Fibroblast of skin of back (primary cell): ENCODE measurements at places on chromosomes 7 and 10.

DNA sequence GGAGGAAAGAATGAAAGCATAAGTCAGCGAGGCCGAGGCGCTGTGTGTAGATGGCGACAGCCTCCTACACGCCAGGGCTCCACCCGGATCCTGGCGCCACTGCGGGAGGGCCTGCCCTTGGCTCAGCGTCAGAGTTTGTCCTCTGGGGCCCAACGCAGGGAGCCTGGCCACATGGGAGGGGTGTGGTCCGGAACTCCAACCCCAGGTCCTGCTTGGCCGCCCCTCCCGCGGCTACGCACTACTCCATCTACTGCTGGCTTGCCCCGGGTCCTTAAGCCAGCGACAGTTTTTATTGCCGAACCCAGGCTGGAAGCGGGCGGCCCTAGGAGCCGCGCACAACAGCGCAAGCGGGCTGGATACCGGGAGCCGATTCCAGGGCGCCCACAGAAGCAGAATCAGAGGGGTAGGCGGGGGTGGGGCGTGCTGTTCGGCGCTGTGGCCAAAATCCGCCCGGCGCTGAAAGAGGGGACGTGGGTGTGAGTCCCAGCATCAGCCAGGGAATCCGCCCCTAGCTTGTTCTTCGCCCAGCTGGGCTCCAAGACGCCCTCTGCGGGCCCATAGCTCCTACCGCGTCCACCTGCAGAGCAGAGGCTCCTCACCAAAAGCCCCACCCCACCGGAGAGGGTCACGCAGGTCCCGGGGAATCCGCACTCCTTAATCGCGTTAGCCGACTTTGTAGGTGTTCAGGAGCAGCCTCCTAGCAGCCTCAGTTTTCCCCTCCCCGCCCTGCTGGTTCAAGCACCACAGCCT lies 4.5 kb downstream of the KAZALD1 start:
- peak; percentile 73 for DNase-seq

DNA sequence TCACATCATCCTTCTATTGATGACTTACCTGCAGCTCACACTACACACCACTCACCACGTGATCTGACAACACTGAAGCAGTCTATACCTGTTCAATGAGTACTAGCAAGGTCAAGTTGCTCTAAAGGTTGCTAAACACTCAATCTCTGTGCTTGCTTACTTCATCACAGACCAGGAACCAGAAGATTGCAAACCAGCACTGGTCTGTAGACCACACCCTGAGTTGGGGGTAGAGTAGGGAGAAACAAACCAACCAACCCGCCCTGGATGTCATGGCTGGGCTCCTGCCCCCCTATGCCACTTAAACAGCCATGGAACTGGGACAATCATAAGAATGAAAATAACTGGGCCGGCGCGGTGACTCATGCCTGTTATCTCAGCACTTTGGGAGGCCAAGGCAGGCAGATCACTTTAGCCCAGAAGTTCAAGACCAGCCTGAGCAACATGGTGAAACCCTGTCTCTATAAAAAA lies 19.6 kb downstream of the DLG5 start:
- no peak for DNase-seq

- DNase-seq: peak; percentile 20
Observed at GRCh38 chr7:43244232-43244631, 131.8 kb downstream of the HECW1 start.

DNA sequence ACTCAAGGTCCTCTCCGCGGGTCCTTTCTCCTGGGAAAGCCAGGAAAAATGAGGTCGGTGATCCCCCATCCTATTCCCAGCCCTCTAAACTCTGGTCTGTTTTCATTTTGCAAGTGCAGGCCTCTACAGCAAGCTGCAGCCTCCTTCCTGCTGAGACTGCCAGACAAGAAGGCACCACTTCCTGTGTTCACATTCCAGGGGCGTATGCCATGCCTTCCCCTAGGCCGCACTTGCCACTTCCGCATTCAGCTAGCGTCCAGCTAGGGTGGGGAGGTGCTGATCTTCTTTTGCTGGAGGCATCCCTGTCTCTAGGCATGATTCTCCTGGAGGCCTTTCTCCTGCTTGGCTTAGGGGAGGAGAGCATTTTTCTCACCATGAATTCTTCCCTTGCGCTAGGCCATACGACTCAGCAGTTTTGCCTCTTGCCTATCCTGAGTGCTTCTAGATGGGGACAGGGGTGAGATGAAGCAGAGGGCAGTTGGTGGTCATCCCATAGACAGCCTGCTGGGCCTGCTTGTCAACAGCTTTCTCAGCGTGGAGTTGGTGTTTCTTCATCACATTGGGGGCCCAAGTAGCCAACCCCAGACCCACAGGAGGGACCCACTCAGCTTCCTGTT lies 328.9 kb downstream of the RPS24 start:
- DNase-seq: peak; percentile 93

DNA sequence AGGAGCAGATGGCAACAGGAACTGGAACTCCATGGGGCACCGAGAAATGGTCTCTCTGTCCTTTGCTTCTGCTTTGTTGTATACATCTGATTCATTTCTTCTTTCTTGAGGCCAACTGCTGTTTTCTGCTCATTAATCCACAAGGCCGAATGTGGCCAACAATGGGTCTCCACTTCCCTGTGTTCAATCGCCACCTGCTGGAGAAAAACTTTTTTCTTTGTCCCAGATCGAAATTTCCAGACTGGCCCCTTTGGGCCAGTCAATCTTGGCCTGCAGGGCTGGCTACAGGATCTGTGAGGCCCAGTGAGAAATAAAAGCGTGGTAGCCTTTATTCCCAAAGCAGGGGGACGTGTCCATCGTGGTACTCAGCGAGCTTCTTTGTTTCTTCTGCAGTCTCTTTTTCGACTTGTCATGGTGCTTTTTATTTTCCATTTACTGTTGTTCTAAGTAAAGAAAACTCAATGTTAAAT lies 58.8 kb downstream of the PARP12 start:
- peak; percentile 63 for DNase-seq

DNA sequence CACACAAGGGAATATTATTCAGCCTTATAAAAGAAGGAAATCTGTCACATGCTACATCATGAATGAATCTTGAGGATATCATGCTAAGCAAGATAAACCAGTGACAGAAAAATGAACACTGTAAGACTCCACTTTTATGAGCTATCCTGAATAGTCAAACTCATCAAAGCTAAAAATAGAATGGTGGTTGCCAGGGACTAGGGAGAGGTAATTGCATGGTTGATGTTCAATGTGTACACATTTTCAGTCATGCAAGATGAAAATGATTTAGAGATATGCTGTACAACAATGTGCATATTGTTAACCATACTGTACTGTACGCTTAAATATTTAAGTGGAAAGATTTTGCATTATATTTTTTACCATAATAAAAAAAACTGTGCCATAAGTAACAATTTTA lies 1349.1 kb downstream of the XPNPEP1 start:
- no peak for DNase-seq

DNA sequence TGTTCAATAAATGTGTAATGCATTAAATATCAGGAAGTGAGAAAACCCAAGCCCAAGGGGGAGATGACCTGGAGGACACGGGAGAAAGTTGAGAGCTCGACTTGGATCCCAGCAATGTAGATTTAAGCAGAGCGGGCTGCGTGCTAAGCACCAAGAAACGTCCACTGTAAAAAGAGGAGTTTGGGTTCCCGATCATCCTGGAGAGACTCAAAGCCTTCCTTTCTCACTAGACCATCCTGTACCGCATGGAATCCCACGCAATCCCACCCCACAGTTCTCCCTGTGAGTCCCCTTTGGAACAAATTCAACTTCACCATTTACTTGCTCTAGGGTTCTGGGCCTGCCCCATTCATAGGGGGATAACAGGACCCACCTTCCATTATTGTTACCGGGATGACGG lies 2.4 kb downstream of the TRPV6 start:
- no peak for DNase-seq

DNA sequence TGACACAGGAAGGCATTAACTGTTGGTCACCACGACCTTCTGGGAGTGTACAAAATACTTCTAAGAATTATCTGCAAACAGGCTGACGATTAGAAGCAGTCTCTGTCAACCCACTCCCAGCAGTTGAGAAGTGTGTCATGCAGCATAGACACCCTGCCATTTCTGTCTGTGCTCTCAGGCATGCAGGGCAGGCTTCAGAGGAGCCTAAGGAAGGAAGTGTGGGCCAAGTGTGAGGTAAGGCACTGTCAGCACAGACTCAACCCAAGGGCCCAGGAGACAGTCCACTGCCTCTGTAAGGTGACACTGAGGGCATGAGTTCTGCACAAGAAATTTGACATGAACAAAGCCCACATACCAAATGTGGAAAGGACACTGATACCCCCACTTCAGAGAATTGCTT lies 109.0 kb upstream of the VIPR2 start:
- no peak for DNase-seq

- DNase-seq: no peak
Observed at GRCh38 chr7:158910254-158911053, 54.1 kb downstream of the DYNC2I1 start.

DNA sequence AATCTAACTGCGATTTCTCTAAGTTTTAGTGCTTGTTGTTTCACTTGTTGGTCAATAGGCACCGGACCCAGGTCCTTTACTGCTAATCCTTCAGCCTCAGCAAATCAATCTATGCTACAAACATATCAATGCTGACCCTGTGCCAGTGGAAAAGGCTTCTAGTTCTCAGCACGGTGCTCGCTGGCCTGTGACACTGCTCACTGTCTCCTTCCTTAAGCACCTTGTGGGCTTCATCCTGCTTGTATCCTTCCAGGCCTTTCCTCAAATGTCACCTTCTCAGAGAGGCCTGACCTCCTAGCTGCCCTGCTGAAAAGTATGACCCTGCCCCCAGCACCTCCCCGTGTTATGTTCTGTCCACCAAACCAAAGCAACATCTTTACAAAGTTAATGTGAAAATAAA lies 201.2 kb upstream of the FRMD4A start:
- no peak for DNase-seq

DNA sequence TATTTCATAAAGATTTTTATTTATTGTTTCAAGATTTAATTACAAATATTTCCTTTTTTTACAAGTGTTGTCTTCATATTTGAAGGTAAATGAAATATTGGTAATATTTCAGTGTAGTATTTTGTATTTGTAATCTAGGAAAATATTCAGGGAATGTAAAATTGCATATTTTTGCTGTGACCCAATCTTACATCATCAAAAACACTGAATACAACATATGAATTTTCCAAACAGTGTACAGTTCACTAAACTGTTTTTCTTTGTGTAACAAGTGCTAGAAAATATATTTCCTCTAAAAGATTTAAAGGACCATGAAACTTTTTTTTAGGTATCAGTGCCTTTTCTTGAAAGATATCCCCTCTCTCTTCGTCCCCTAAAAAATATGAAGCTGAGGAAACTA lies 251.9 kb upstream of the KCND2 start:
- DNase-seq: peak; percentile 38

DNA sequence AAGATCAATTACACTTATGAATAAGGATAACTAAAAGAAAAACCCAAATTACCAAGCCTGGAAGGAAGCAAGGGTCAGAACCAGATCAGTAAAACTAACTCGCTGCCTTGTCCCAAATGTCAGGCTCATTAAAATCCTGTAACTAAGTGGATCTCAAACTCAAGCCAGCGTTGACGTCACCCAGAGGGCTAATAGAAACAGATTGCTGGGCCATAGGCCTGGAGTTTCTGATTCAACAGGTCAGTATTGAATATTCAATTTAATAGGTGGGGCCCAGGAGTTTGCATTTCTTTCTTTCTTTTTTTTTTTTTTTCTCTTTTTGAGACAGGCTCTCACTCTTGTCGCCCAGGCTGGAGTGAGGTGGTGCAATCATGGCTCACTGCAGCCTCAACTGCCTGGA lies 397.0 kb downstream of the CALN1 start:
- DNase-seq: no peak

DNA sequence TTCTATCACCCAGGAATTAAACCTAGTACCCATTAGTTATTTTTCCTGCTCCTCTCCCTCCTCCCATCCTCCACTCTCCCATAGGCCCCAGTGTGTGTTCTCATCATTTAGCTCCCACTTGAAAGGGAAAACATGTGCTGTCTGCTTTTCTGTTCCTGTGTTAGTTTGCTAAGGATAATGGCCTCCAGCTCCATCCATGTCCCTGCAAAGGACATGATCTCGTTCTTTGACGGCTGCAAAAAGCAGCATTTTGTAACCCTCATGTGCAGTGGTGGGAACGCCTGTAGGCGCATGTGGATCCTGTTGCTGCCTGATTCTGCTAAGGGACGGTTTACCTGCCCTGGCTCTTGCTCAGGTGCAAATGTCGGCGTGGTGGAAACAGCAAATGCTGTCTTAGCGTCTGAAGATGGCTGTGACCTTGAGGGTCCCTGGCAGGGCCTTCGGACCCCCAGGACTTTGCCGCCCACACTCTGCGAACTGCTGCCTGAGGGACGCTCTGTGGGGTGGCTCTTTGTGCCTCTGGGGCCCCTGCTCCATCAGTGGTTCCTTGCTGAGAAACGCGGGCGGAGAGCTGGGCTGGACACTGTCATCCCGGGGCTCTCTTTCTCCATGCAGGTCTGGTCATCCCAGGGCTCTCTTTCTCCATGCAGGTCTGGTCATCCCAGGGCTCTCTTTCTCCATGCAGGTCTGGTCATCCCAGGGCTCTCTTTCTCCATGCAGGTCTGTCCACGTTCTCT lies 5.6 kb upstream of the MTG1 start:
- no peak for DNase-seq

DNA sequence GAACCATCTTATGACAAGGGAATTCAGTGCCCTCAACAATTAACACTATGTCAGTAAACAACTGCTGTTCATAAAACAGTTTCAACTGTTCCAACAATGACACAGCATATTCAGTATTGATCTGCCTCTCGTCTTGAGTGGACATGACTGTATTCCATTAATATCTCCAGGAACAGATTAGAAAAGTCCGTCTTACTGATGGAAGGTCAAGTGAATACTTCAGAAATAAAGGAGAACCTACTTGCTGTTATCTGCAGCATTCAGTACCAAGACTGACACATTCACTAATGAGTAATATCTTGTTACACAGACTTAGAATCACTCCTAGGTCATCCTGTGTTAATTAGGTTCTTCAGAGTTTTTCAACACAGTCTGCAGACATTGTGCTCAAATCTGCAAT lies 12.1 kb downstream of the KBTBD2 start:
- DNase-seq: no peak

DNA sequence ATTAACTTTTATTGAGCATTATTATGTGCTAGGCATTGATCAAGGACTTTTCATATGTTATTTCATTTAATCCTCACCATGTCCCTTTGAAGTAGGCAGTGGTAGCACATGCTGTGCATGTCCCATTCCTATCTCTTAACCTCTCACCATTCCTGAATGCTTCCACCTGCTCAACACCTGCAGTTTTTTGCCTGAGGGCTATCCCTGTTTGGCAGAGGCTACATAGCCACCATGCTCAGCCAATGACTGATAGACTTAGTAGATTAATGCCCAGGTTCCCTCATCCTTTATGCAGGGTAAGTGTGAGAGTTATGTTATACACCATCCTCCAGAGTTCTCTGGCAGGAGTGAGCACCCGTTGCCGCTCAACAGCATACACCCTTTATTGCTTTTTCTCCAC lies 387.8 kb downstream of the BBS9 start:
- DNase-seq: no peak

- DNase-seq: no peak
Observed at GRCh38 chr7:27312820-27313219, 70.2 kb downstream of the EVX1 start.
